ENCODE measurements at places on chromosomes 7 and 10.

DNA sequence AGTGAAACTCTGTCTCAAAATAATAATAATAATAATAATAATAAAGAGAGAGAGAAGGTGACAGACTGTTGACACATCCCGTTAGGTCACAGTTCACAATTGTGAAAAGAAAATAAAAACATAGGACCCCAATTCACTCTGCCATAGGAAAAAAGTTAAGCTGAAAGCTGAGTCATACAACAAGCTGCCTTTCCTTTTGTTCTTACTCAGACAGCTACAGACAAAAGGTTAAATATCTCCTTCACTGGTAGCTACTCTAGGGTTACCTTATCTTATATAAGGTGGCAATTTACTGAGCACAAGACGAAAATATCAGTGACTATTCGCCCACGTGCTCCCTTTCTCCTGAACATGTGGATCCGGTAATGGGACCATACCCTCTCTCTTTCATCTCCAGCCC is 17.5 kb downstream of the TUBAL3 start:
- no peak for DNase-seq

DNA sequence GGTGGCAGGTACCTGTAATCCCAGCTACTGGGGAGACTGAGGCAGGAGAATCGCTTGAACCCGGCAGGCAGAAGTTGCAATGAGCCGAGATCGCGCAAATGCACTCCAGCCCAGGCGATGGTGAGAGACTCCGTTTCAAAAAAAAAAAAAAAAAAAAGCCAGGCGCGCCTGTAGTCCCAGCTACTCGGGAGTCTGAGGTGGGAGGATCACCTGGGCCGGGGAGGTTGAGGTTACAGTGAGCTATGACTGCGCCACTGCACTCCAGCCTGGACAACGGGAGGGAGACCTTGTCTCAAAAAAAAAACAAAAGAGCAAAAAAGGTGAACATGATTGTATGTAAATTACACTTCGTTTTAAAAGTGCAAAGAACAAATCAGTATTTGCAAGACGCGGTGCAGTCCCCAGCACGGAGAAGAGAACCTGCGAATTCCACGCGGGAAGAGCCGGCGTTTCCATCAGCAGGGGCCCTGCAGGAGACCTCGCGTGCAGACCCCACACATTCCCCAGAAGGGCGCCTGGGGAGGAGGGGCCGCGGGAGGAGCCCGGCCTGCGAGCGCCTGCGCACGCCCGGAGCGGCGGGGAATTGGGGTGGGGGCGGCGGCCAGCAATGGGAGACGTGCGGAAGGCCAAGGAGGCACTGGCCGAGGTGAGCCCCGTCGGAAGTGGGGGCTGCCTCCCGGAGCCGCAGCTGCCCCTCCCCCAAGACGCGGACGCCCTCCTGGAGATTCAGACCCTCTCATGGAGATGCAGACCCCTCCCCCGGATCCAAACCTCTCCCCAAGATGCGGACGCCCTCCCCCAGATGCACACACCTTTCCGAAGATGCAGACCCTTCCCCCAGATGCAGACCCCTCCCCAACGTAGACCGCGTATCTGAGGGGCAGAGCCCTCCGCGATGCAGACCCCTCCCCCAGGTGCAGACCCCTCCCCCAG is 16.7 kb upstream of the SUN1 start:
- DNase-seq, result peak; percentile 17

DNA sequence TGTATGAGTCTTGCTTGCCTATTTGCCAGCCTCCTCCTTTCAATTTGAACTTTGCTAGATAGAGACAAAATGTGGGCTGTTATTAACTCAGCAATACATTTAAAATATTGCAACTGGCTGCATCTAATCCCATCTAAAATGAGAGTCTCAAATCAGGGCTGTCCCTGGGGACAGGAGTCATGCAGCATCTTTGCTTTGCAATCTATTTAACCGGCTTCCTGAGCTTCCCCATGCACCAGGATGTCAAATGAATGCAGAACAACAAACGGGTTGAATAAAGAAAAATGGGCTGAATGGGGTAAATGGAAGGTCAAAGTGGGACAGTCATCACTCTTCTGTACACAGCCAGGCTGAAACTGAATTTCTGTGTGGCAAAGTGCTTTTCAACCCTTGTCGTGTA is 89.2 kb downstream of the AOAH start:
- DNase-seq, result no peak

DNA sequence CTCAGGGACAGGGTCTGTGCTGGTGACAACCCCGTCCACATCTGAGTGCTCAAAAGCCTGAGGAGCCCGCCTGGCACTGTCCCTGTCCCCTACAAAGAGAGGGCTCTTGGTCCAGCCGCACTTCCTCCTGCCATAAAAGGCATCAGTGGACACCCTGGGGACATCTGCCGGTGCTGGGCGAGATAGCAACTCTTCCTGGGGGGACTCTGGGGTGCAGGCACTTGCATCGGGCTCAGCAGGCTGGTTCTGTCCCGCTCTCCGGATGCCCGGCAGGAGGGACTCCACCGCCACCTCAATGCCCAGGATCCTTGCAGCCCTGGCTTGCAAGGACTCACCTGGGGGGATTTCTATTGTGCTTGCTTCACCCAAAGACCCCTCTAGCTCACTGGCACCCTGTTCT is 32.8 kb downstream of the JCAD start:
- DNase-seq, result no peak

- DNase-seq, result no peak
Measured at GRCh38 chr7:20697351-20697750, 81.9 kb downstream of the ABCB5 start.

GRCh38 chr10:70109064-70109729 is 23.4 kb downstream of the AIFM2 start:
- DNase-seq, result no peak

GRCh38 chr10:126476246-126476645 is 88.0 kb upstream of the ADAM12 start:
- DNase-seq, result no peak

- DNase-seq, result no peak
Measured at GRCh38 chr10:88243202-88243744, 339.8 kb downstream of the RNLS start.

GRCh38 chr10:126598009-126598408 is 72.5 kb downstream of the C10orf90 start:
- DNase-seq, result peak; percentile 59

- peak; percentile 88 for DNase-seq
Measured at GRCh38 chr10:114648368-114648767, 9.7 kb downstream of the ABLIM1 start.

- no peak for DNase-seq
Measured at GRCh38 chr10:21740989-21741388, 207.0 kb downstream of the MLLT10 start.

DNA sequence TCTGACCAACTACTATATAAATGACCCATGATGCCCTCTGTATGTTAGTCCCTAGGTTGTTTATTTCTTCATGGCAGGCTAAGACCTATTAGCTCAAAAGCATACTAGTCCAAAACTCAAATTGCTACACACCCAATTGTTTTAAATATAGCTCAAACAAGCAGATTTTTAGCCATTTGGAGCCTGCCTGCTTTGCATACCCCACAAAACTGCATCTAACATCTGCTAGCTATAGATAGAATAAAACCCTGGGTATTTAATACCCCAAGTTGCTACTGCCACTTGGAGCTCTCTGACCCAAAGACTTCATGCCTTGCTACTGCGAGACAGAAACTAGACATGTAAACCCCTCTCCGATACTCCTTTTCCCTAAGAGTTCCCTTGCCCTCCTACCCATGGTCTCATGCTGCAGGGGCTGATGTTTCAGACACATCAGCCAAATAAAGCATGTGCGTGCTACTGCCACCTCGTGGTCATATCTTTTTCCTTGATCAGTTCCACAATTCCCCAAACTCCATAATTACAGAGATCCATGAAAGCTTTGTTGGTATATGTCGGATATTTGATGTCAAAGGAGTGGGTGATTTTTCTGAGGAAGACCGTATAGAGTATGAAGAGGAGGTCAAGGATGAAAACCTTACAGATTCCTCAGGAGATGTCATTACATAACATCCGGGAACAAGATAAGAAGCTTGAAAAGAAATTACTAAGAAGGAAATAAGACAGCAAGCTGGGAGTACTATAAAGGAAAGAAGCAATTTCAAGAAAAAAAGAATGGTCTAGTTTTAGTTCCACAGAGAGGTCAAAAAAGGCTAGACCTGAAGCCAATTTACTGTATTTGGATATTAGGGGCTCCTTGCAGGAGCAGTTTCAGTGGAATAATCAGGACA is 386.6 kb downstream of the SH2D4B start:
- peak; percentile 19 for DNase-seq

DNA sequence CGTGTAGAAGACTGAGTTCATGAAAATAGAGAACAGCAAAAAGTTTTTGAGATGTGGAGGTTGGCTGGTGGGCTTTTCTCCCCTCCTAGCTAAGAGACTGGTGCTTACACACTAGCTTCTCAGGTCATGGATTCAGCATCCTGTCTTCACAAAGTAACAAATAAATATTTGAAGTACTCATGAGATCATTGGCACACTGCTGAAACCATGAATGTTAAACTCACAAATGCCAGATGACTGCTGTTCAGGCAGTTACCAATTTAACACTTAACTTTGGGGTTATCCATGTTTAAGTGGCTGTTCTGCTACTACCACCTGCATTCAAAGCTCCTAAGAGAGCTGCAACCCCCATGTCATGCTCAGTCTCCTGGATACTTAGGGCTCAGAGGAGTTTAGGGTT is 119.0 kb upstream of the BET1 start:
- DNase-seq, result no peak

DNA sequence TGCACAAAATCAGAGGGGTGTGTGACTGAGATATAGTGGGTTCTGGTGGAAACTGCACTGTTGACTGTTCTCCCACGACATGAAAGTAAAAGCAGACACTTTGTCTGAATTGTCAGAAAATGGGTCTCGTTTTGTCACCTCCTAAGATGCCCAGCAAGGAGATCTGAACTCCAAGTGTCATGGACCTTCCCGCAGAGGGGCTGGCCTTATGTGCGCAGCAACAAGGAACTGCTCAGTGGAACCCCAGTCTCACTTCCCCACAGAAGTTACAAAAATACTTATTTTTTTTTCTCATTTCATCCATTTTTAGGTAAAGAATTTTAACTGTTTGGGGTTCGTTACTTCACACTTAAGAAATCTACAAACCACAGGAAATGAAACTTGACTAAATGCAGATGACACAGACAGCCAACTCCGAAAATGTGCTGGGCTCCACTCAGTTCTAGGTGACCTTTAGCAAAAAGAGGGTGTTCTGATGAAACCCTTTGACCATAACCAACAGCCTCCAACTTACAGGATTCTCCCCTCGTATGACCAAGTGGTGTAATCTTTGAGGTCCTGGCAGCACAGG is 115.0 kb downstream of the FAM107B start:
- peak; percentile 23 for DNase-seq

DNA sequence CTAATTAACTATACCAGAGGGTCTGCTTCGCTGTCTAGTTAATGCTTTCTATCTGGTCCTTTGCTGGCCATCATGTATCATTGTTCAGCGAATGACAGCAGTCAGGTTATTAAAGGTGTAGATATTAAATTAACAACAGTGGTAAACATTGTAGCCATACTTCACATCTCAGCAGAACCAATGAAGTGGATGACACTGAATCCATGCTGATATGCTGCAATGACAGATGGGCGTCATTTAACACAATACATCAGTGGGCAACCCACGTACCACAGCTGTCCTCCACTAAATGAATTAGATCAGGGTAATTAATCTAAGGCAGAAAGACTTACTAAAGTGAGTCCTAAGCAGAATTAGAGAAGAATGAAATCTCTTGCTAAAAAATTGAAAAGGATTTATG is 767.2 kb downstream of the NXPH1 start:
- no peak for DNase-seq

DNA sequence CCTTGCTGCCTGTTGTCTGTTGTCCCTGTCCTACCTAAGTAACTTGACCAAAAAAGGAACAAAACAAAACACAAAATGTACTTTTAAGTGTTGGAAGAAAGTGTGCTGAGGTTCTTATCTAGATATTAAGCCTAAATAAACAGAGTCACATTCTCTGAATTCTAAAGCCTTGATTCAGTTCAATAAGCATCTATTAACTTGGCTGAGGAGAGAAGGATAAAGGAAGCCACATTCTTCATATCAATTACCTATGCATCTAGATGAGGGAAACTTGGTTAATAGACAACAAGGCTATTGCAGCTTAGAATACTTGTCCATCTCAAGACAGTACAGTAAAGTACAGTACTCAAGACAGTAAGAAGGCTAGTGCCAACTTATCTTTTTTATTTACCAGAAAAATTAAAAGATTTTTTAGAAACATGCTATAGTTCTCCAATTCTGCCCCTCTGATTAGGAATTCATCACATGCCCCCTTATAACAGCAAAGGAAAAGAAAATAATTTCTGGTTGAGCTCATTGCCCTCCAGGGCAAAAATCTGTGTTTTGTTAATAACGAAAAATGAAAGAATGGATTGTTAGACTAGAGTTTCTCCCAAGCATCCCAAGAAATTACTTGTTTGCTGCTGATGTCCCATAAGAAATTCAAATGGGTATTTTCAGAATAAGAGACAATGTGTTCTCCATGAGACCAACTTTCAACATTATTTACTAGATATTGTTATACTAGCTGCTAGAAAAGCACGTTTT is 546.5 kb upstream of the SEMA3D start:
- DNase-seq, result peak; percentile 5

DNA sequence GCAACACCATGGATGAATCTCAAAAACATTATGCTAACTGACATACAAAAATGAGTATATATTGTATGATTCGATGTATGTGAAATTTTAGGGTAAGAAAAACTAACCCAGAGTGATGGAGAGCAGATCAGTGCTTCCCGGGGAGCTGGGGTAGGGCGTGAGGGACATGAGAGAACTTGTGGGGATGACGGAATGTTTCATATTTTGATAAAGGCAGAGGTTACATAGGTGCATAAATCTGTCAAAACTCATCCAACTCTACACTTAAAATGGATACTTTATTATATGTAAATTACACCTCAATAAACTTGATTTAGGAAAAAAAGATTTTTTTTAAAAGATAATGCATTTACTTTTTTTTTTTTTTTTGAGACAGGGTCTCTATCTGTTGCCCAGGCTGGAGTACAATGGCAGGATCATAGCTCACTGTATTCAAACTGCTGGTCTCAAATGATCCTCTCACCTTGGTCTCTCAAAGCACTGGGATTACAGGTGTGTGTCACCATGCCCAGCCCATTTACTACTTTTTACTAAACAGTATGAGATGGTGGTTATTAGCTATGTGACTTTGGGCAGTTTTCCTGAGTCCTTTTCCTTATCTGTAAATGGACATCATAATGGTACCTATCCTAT is 13.7 kb downstream of the RHEB start:
- DNase-seq, result no peak

DNA sequence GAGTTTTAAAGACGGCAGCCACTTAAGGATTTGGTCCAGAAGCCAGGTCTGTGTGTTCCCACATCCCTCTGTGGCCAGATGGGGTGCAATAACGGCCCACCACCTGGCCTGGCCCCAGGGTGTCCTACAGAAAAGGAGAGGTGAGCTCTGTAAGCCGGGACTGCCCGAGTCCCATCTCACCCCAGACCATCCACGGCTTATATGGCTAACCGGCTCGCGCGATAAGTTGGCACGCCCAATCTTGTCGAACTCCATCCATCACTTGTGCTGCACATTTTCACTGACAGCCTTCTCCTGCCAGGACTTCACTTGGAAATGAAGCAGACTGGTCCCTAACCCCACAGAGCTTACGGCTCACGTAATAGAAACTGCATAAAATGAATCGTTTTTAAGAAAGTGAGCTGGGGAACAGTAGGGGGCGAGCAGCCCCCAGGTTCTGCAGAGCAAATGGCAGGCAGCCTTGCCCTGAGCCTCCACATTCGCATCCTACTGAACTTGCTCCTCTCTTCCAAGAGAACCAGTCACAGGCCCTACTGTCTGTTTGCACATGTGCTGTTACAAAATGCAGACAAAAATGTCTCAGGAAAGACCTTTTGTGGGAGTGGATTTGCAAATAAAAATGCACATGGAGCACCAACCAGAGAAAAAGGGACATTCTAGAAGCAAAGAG is 98.2 kb downstream of the TNS3 start:
- peak; percentile 34 for DNase-seq
